Anterior cingulate cortex (tissue), 58 donors: ENCODE measurements at places on chromosomes 7 and 10.

GRCh38 chr7:92848851-92849250 lies 12.5 kb upstream of the CDK6 start:
- no peak for DNase-seq

DNA sequence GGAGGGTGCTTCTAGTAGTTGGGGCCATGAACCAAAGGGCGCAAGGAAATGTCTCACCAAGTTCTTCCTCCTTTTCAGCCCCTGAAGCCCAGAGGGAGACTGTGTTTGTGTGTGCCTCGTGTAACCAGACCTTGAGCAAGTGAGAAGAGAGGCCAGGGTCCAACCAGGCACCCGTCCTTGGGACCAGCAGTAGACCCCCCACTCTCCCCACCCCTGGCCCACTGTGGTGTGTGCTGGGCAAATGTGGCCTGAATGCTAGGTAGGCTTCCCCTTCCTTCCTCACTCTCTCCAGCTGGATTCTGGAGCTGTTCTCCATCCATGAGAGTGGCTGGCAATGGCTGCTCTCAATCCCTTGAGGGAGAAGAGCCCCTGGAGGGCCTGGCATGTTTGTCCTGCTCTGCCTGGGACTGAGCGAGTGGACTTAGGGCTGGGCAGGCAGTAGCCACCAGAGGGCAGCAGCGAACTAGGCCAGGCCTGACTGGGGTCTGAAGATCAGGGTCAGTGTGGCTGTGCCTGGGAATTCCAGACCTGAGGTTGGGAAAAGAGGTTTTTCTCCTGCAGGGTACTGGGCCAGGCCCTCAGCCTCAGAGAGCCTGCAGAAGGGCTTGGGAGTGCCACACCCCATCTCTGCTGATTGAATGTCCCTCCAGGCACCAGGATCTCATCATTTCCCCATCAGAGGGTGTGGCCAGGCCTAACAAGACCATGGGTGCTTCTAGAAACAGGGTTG lies 12.5 kb downstream of the SFRP5 start:
- DNase-seq = peak; percentile 55

DNA sequence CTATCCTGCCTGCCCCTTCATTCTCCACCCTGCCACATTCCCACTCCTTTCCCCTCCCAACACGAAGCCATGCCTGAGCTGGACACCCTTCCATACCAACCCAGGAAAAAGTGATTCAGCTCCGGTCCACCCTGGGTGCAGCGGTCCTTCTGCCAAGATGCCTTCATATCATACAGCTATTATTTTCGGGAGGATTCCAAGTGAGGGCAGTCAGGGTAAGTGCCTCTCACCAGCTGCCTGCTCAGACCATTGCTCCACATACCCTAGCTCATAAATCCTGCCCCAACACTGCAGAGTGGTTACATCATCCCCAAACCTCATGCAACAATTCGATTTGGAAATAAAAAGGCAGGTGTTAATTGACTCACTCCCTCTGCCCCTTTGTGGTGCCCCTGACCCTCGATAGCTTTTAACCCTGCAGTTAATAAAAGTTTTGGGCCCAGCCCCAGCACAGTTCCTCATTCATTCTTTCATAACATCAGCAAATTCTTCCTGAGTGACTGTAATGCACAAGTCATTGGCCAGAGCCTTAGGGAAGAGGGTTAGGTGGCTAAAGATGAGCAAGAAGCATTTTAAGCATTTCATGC lies 42.6 kb downstream of the ZNF503 start:
- no peak for DNase-seq

GRCh38 chr10:10551596-10552301 lies 465.9 kb upstream of the CELF2 start:
- no peak for DNase-seq

DNA sequence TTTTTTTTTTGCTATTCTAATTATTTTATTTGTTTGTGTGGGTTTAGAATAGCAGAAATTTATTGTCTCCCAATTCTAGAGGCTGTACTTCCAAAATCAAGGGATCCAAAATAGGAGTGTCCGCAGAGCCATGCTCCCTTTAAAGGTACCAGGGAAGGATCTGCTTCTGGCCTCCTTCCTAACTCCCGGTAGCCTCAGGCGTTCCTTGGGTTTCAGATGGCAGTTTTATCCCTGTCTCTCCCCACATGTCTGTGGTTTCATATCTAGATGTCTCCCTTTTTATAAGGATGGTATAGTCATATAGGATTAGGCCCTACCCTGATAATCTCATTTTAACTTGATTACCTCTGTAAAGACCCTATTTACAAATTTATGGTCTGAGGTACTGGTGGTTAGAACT lies 48.4 kb downstream of the BMPR1A start:
- DNase-seq = no peak

DNA sequence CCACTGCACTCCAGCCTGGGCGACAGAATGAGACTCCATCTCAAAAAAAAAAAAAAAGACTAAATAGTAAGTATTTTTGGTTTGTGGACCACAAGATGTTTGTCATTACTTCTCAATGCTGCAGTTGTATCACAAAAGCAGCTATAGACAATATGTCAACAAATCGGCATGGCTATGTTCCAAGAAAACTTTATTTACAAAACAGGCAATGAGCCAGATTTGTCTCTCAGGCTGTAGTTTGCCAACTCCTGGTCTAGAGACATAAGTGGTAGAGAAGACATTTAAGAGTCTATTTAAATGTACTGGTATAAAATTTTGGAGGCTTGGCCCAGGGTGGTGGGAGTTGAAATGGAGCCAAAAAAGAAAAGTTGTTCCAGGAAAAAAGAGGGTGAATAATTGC lies 185.8 kb downstream of the SORCS1 start:
- DNase-seq = no peak

- no peak for DNase-seq
Observed at GRCh38 chr10:63707254-63707910, 186.2 kb downstream of the REEP3 start.

GRCh38 chr10:132740588-132740987 lies 45.4 kb downstream of the NKX6-2 start:
- no peak for DNase-seq

- DNase-seq = no peak
Observed at GRCh38 chr10:5806745-5807144, 6.5 kb downstream of the GDI2 start.

DNA sequence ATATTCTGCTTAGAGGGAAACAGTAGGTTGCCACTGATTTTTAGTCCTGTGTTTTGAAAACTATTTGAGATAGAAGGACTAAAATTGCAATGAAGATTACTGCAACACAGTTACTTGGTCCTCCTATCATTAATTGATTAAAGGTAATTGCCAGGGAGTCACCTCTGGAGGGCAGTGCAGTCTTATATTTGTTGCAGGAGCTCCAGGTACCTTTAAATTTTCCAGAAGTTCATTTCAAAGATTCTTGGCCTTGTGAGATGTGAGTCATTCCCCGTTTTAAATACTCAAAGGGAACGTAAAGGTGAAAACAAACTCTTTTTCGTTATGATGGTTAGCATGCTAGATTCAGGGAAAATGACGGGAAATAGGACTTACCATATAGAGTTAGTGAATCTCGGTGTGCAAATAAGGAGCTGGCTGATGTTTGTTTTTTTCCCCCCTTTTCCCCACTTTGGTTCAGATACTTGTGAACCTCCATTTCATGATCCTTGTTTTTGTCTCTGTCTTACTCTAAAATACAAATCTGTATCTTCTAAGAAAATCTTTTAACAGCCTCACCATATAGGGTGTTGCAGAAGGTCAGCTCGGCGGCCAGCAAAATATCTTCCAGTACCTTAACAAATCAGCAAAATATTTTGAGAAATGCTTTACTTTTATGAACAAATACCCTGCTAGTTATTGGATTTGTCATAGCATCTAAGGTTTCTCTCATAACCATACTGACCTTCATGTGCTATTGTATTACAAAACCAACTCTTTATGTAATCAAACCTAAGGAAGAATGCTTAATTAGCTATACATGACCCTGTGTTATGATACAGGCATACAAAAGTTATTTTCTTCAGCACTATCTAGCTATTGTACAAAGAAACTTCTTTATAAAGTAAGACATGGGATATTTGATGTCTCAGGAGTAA lies 143.0 kb upstream of the HDAC9 start:
- DNase-seq = peak; percentile 16

DNA sequence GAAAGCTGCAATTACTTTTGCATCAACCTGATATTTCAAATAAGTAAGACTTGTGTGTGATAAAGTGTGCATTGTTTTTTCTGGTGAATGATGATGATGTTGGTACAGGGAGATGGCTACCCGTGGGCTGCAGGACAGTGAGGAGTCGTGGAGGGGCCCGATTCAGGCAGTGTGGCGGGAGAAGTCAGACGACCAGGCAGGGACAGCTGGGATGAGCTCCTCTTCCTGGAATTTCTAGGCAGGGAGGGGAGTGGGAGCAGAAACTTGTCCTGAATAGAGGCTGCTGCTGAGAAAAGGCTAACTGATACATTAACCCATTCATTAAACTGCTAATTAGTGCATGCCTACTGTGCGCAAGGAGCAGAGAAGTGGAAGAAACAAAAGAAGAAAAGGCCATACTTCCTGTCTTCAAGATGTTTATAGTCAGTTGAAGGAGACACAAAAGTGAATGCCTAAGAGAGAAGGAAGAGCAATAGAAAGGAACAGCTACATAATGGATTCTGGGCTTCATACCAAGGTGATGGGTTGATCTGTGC lies 9.3 kb upstream of the GATAD1 start:
- no peak for DNase-seq

DNA sequence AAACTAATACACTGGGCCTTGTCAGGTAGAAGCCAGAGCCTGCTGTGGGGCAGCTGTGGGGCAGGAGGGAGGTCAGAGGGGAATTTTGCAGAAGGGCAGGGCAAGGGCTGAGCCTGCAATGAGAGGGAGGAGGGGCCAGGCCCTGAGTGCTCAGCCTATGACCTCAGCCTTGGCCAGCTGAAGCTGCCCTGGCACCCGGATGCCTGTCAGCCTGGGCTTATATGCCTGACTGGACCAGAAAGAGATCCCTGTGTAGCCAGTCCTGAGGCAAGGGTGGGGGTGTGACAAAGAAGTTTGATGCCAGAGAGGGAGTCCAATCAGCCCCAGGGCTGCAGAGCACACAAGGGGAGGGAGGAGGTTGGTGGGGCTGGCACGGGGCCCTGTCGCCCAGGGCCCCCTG lies 22.3 kb upstream of the PRRT4 start:
- no peak for DNase-seq

DNA sequence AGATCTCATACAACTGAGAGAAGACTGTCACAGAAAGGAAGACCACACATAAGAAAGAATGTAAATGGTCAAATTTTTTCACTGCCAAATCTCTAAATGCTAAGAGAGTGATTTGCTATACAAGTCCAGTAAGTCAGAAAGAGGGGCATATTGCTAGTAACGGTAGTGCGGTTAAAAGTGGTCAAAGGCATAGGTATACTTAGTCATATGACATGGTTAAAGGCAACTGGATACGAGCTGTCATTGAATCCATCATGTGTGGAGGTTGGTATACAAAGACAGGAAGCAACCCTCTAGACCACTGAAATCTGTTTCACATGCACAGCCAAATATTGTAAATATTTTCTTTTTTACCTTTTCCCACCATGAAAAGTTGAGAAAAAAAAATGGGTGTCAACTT lies 4.8 kb downstream of the INHBA start:
- DNase-seq = no peak

DNA sequence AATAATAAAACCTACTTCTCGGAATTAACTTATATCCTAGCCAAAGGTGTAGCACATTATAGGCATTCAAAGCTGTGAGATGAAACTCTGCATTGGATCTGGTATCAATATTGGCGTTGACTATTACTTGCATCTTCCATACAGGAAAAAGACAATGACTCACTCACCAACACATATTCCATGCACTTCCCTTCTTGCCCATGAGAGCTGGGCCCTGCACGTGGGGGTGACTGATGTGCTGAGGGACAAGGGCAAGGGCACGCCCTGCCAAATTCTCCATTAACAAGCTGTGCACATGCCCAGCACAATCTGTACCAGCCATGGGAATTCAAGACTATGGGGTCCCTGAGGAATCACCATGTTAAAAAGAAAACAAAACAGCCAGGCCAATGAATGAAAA lies 188.1 kb upstream of the PDE1C start:
- DNase-seq = no peak

DNA sequence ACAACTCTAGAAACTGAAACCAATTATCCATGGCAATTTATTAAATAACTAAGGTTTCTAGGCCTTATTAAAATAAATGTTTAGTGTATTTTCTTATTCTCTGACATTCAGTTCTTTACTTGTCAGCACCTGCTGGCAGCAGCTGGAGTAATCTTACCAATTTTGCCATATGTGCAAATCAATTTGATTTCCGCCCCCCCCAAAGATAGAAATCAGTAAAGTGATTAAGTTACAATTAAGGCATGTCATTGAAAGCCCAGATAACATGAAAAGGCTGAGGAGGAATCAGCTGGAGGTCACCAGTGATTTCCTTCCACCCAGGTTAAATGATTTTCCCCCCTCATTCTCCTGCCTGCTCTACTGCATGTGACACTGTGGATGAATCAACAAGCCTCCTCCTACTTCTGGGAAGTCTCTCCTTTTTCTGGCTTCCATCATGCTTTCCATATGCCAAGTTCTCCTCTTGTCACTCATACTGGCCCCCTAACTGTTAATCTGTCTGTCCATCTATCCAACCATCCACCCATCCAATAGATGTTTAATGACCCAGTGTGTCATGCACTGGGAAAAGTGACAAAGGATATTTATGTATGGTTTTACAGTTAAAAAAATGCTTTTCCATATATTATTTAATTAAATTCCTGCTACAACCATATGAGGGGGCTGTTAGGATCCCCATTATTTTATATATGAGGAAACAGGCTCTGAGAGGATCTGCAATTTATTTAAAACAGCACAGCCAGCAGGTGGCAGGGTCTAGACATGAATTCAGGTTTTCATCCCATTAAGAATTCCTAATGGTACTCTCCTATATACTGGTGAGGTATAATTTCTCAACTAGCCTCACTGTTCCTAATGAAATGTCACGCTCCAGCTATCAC lies 116.5 kb downstream of the ATXN7L1 start:
- DNase-seq = no peak

GRCh38 chr10:24041034-24041433 lies 167.9 kb upstream of the KIAA1217 start:
- DNase-seq = no peak

DNA sequence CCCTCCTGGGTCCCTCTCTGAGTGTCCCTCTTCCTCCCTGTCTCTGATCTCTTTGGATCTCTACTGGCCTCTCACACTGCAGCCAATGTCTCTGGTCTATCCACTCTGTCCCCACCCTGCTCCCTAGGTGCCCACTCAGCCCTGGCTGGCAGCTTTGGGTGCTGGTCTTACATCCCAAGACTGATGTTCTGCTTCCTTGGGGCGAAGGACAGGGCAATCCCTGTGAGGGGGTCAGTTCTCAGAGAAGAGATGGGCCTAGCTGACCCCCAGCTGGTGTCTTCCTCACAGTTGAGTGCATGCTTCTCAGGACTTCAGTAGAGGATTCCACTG lies 51.7 kb upstream of the CAMK2B start:
- DNase-seq = no peak

GRCh38 chr10:4519658-4520402 lies 306.2 kb upstream of the AKR1E2 start:
- no peak for DNase-seq

GRCh38 chr10:100791369-100792058 lies 46.1 kb downstream of the PAX2 start:
- DNase-seq = no peak

DNA sequence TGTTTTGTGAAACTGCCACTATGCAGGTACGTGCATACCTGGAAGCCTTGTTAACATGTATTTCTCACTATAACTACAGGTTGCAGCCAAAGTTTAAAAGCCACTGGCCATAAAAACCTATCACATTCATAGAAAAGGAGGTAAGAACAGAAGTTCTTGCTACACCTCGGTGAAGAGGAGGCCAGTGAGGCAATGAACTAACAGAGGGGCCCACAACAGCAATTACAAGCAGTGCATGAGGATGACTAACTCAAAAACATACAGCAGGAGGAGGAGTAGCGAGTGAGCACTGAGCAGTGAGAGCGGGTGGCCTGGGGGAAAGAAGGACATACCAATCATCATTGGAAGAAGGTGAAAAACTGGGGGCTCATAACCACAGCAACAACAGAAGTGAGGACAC lies 51.6 kb downstream of the NUDCD3 start:
- no peak for DNase-seq
